ENCODE measurements at places on chromosomes 12 and 14.

- peak; percentile 85 for DNase-seq
Measured at GRCh38 chr12:106245767-106246166, 2.1 kb downstream of the CKAP4 start.

GRCh38 chr14:40345334-40345733, 913.1 kb upstream of the FBXO33 start:
- DNase-seq = no peak

DNA sequence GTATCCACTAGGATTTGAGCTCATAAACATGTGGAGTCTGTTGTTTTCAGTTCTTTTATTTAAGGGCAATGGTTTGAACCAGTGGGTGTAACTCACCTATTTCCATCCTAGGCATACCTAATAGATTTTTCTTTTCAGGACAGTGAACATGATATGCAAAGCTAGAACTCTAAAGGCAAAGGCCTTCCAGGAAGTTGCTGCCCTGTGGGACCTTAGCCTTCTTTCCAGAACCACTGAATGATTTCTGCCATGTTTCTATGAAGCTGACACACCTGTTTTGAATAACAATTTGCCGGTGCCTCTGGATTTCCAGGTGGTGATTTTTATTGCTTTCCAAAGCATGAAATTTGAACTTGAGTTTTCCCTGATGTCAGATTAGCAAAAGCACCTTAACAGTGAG, 372.9 kb upstream of the FAR2 start:
- no peak for DNase-seq

DNA sequence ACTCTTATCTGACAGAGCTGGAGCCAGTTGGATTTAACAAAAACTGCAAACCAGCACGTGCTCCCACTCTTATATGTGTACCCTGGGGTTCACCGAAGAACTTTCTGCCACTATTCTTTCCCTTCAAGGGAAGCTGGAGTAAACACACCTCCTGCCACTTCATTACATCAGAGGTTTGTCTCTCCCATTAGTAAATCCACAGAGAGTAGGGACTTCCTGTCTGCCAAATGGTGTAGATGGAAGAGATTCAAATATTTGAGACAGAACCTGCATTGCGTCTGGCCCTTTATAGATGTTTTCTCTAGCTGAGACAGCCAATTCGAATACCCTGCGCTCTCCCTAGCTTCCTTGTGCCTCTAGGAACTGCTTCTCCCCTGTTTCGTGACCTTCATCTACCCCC, 29.1 kb upstream of the AEBP2 start:
- DNase-seq = no peak

DNA sequence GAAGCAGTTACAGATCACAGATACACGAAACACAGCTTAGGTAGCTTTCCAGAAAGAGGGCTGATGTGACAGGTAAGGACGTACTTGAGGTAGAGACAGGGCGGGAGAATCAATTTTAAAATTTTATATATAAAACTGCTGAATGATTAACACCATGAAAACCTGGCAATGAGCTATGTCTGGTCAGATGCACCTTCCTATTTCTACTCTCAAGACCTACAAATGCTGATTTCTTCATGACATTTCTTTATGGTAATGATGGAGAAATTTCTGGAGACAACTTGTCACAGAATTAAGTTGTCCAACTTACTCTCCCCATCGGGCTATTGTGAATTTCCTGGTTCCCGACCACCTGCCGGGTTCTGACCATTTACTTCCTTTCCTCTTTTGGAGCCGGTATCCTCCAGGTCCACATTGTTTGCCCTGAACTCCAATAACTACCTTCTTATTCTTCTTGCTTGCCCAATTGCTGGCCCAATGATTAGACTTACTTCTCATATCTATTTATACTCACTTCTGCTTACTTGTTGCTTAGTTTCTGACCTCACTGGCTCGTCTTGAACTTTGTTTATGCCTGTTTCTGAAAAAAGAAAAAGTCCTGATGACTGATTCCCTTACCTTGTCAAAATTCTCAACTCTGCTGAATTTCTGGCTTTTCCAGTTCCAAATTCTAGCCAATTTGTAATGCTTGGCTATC, 12.8 kb upstream of the ATP2B1 start:
- DNase-seq = no peak
